ENCODE measurements at places on chromosomes 5 and 9. TPM values are rescaled to one million over a fixed set of nuclear protein-coding genes. Genes with fewer than 3 reads are reported as not detected.

Gene SLC6A3
- total RNA-seq, result not detected

Gene ARSI
- total RNA-seq, result 10.2 TPM

Gene TAF11L12
- total RNA-seq, result not detected

Gene CDX1
- total RNA-seq, result 0.91 TPM

Gene LTC4S
- 2.3 TPM for total RNA-seq

Gene GGTA1
- total RNA-seq, result 0.10 TPM

All from smooth muscle cell of the pulmonary artery (primary cell).